Renal pelvis (tissue), 12 donors: ENCODE measurements at places on chromosomes 16 and 17. TPM values are rescaled to one million over a fixed set of nuclear protein-coding genes. Genes with fewer than 3 reads are reported as not detected.

EXOC3L1 gene
- 6.5 TPM for polyA plus RNA-seq

CCL16 gene
- 0.30 TPM for polyA plus RNA-seq

HIGD1B gene
- polyA plus RNA-seq, result 1.9 TPM

MYH2 gene
- not detected for polyA plus RNA-seq

GRAPL gene
- 3.2 TPM for polyA plus RNA-seq

ULK2 gene
- 26.0 TPM for polyA plus RNA-seq

EVI2B gene
- polyA plus RNA-seq, result 2.3 TPM

CD300E gene
- 0.11 TPM for polyA plus RNA-seq

NUP93 gene
- polyA plus RNA-seq, result 96.6 TPM

THRA gene
- 58.3 TPM for polyA plus RNA-seq

KRTAP2-3 gene
- polyA plus RNA-seq, result not detected

SMPD3 gene
- 1.0 TPM for polyA plus RNA-seq

ZNF286A gene
- polyA plus RNA-seq, result 41.5 TPM

NPIPA8 gene
- polyA plus RNA-seq, result 1.6 TPM

FOXF1 gene
- 0.13 TPM for polyA plus RNA-seq

HAS3 gene
- 4.6 TPM for polyA plus RNA-seq

HIC1 gene
- 24.1 TPM for polyA plus RNA-seq

KRTAP9-9 gene
- polyA plus RNA-seq, result not detected

BCKDK gene
- polyA plus RNA-seq, result 41.6 TPM

CTRL gene
- 9.2 TPM for polyA plus RNA-seq

ASPHD1 gene
- 0.95 TPM for polyA plus RNA-seq

- DNase-seq, result no peak
Measured at GRCh38 chr16:56643080-56643778, 4.8 kb downstream of the MT1A start.

- no peak for DNase-seq
Measured at GRCh38 chr17:61219460-61219859, 180.2 kb upstream of the TBX2 start.

DNA sequence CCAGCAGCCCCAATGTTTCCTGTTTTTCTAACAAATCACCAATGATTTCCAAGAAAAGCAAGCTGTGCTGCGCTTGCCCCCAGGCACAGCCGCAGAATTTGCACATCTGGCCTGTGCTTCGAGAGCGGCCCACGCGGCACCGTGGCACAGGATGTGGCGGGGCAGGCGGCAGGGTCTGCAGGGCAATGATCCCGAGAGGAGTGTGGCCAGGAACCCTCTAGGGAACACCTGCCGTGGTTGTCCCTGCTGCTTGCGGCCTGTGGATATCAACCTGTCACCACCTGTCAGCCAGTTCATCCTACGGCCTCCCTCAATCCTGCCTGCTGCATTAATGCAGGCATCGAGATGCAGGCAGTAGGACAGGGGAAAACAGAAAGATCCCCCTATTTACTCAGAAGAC is 24.0 kb downstream of the PIK3R5 start:
- no peak for DNase-seq

- peak; percentile 69 for DNase-seq
Measured at GRCh38 chr17:14856176-14856575, 408.9 kb downstream of the PMP22 start.

DNA sequence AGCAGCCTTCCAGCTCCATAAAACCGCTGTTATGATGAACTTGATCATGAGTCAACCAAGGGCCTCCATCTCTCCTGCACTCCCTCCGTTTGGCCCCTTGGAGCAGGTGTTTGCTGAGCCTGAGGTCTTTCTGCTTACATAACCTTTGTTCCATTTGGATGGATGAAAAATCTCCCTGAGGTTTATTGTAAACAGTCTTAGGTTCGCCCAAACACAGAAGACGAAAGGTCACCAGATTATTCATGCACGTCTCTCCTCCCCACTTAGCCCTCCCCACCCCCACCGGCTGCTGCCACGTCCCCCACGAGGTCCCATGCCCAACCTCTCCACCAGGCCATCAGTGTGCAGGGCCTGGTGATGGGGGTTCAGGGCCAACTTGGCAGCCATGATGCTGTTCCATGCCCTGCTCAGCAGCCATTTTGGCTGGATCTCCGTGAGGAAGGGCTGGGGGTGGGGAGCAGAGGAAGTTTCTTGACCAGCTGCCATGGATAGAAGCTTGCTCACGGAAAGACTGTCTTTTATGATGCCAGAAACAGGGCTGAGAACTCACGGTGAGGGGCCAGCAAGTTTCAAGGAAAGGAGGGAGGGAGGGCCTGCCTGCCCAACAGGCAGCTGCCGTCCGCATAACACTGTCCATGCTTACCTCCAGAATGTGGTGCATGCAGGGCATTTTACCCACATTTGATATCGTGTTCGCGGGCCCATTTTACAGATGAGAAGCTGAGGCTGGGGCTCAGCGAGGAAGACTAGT is 47.8 kb upstream of the FOXF1 start:
- no peak for DNase-seq

DNA sequence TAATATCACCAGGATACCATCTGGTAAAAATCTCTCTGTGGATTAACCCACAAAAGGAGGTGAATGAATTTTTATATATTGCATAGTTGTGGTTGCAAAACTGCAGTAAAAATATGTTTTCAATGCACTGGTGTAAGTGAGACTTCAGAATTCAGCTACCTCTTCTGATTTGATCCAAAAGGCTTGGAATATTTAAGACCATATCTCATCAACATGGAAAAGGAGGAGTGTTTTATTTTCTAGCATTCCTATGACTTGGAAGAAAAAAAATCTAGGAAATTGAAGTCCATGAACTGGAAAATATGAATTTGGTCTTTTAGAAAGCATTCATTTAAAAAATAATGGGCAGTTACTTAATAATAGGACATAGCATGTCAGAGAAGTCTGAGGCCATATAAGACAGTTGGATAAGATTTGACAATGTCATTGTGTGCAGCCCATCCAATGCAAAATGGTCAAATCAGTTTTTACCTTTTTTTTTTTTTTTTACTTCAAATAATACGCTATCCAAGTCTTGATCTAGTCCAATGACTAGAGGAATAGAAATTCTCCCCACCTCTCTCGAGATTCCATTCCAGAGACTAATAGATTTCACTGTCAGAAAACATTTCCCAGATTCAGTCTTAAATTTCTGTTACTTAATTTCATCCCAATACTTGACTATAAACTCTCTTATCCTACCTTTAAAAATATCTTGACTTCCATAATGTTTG is 364.9 kb upstream of the PMFBP1 start:
- no peak for DNase-seq

DNA sequence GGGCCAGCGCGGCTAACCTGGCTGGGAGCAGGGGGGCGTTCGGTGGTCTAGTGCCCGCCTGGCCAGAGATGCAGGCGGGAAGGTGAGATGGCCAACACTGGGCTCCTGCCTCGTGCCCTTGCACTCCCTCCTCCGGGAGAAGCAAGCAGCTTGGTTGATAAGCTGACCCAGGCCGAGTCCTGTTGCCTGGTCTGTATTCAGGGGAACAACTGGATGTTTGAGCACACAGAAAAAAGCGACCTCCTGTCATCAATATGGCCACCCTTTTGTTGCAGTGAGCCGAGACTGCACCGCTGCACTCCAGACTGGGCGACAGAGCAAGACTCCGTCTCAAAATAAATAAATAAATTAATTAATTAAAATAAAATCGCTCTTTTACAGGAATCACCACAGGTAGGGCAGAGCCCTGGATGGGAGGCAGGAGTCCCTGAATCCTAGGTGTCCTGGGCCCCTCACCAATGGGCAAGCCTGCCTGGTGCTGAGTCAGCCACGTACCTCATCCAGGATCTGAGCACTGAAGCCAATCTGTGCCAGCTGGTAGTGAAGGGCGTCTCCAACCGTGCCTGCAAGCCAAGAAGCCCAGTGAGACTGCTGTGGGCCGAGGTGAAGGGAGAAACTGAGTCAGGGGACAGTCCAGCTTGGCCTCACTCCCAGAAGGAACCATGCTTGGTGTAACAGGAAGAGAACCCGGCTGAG is 31.8 kb downstream of the HASPIN start:
- DNase-seq, result no peak

GRCh38 chr17:8283356-8283755 is 5.1 kb upstream of the RANGRF start:
- DNase-seq, result no peak

DNA sequence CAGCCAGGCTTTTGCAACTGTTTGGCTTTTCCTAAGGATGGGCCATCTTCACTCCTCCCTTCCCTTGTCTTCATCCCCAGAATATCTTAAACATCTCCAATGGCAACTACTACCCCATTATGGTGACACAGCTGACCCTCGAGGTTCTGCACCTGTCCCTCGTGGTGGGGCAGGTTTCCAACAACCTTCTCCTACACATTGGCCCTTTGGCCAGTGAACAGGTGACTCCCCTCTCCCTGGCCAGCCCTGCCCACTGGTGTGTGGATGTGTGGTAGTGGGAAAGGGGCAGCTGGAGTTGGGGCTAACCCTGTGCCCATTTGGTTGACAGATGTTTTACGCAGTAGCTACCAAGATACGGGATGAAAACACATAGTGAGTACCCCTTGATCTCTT is 4.7 kb downstream of the TMEM106A start:
- DNase-seq, result no peak

DNA sequence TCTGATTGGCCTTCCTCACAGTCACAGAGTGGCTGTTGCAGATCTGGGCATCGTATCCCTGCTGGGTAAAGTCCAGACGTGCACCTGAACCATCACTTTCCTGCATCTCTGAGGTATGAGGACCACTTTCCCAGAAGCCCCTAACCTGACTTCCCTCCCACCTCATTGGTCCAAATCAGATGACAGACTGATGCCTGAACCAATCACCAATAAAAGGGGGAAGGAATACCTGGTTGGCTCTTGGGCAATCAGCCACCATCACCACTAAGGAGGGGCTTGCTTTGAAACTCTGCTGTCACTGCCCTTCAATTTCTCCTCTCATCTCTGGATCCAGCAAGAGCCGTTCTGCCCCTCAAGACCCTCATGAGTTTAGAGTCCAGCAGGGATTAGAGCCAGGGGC is 13.6 kb upstream of the WFDC1 start:
- DNase-seq, result no peak

DNA sequence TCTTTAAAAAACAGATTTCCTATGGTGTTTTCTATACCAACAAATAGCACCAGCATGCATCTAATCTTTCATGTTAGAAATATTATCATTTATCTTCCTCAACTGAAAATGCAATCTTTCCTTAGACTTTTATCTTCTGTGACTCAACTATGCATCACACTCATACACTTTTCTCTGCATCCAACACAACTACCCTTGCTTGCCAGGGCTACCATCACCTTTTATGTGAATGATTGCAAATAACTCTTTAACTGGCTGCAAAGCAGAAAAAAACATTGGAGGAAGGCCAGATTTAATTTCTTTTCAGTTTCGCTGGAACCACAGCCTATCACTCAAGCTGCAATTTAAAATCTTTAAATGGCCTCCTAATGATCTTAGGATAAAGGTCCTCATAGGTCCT is 212.9 kb downstream of the CDH8 start:
- DNase-seq, result no peak

- DNase-seq, result no peak
Measured at GRCh38 chr16:15777533-15778203, 79.2 kb downstream of the MYH11 start.

DNA sequence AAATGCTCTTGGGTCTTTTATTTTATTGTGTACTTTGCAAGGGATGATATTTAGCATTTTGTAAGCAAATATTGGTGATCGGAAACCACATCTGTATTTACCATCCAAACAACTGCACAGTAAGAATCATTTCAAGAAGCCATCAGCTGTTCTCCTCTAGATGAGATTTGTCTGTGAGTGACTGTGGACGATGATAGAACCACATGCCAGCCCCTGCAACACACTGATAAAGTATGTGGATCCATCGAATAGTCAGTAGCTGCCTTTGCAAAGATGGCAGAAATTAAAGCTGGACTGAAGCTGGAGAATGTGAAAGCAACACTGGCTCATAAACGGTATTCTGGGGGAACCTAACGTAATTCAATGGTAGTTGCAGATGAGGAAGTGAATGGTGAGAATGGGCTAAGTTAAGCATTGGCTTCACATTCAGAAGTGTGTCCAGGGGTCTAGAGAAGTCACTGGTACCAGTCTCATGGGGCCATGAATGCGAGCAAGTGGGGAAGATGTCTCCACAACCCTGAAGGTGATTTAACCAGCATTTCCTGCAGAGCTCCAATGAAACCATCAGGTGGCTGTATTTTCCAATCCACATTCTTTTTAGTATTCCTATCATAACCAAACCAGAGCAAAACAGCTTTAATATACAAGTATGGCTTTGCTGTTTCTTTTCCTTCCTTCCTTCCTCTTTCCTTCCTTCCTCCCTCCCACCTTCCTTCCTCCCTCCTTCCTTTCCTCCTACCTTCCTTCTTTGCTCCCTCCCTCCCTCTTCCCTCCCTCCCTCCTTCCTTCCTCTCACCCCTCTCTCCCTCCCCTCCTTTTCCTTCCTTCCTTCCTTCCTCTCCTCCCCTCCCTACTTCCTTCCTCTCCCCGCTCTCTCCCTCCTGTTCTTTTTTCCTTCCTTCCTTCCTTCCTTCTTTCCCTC is 169.4 kb downstream of the ABCA8 start:
- DNase-seq, result no peak

GRCh38 chr16:65104471-65104870 is 17.4 kb downstream of the CDH11 start:
- DNase-seq, result no peak

GRCh38 chr17:15346066-15346595 is 4.7 kb upstream of the TEKT3 start:
- DNase-seq, result no peak

GRCh38 chr16:75239542-75240122 is 11.8 kb downstream of the BCAR1 start:
- DNase-seq, result no peak

- no peak for DNase-seq
Measured at GRCh38 chr16:85389679-85390470, 223.2 kb upstream of the GSE1 start.

DNA sequence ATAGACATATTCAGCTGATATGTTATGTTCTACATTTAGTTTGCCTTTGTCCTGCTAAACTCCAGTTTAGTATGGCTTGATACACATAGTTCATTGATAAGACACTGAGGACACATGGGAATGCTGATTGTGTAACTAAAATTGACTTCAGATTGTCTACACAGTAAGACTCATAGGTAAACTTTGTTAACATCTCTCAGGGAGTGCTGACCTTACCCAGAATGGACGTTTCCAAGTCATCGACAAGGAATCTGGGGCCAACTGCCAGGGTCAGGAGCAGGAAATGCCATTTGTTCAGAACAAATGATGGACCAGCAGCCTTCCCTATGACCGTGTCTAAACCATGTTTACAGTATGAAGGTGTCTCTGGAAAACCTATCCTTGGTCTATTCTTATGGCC is 58.7 kb downstream of the DYNLRB2 start:
- no peak for DNase-seq

- no peak for DNase-seq
Measured at GRCh38 chr17:71460943-71461342, 659.9 kb upstream of the SOX9 start.

GRCh38 chr17:33504571-33504970 is 211.5 kb upstream of the ASIC2 start:
- no peak for DNase-seq

- peak; percentile 76 for DNase-seq
Measured at GRCh38 chr16:4944333-4945281, 7.7 kb upstream of the PPL start.
